ENCODE measurements at places on chromosomes 2 and 18. TPM values are rescaled to one million over a fixed set of nuclear protein-coding genes. Genes with fewer than 3 reads are reported as not detected.

GRCh38 chr2:1432726-1433125 lies 19.5 kb downstream of the TPO start:
- no peak for DNase-seq

The IL18R1 gene
- 5.1 TPM for total RNA-seq

DNA sequence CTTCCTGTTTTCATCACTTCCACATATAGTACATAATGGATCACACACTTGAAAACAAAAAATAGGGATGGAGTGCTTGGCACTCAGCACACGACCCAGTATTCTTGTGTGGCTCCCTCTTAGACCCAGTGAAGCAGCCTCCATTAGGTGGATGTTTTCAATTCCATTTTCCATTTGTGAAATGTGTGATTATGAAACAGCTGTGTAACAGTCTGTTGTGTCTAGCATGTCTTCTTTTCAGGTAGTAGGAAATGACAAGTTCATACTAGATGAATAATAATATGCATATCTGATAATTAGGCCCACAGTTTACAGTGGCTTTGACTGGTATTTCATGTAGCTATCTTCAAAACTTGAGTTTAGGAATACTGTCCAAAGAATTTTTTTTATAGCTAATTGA lies 35.5 kb downstream of the EML6 start:
- DNase-seq, result no peak

DNA sequence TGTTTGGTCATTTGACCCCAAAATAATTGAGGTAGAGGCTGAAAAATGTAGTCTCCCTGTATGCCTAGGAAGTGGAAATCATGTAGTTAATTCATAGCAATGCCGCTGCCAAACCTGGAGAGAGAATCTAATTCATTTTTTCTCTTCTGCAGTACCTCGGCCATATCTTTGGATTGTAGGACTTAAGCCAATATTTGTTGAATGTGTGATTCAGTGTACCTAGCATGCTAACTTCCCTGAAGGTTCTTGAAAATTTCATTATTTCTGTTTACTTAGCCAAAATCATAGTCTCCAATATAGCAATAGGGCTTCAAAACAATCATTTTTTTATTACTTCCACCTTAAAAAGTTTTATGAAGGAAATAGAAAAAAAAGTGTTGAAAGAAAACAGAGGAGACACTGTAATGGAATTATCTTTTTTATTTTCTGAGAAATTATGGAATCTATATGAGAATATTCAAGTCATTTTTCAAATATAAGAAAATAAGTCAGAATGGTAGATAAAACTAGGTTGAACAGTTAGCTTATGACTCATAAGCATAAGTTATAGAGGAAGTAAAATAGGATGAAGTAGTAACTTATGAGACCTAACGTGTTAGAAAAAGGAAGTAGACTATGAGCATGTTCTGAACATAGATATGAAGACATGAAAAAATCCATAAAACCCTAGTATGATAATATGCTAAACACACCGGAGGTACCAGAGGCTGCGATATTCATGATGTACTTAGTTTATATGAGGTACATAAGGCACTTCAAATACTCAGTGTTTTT lies 35.2 kb upstream of the CDH19 start:
- no peak for DNase-seq

- no peak for DNase-seq
These were observed 109.0 kb upstream of the CELF4 start for GRCh38 chr18:37674570-37674969.

DNA sequence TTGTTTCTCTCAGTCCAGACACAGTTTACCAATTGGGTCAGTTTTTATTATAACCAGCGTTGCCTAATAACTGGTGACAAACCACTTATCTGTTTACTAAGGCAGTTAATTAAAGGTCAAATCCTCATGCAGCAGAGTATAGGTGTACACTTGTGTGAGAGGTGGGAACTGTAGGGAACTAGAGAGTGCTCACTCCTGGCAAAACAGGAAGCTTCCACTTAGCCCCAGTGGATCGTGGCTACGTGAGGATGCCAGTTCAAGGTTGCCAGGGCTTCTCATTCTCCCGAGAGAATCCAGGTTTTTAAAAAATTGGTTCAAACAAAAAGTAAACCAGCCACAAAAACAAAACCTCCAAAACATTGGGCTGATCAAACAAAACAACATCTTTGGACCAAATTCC lies 8.1 kb downstream of the CYBRD1 start:
- DNase-seq, result no peak

The BOLL gene
- total RNA-seq, result not detected

GRCh38 chr2:231781798-231782726 lies 980 bp upstream of the PDE6D start:
- no peak for DNase-seq

The ADAM17 gene
- 34.9 TPM for total RNA-seq

DNA sequence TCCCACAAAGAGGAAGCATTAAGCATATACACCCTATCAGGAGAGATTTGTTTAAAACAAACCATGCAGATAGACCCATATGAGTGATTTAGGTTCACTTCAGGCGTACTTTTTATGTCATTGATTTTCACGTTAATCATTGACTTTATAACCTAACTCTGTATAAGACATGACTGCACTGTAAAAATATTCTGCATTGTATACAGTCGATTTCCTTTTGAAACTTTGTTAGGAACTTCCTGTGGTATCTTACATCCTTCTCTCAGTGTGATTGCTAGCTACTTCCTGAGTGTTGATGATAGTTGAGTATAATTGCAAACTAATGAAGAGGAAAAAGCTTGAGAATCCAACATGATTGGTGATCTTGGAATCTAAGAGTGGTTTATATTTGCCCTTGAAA lies 69.4 kb downstream of the XIRP2 start:
- no peak for DNase-seq

GRCh38 chr2:30662268-30663131 lies 144.7 kb downstream of the CAPN13 start:
- no peak for DNase-seq

The HOXD4 gene
- total RNA-seq, result 9.9 TPM

- no peak for DNase-seq
These were observed 1.2 kb downstream of the TMEM237 start for GRCh38 chr2:201642086-201642578.

The ZNF407 gene
- 14.1 TPM for total RNA-seq

The LCT gene
- 0.05 TPM for total RNA-seq

DNA sequence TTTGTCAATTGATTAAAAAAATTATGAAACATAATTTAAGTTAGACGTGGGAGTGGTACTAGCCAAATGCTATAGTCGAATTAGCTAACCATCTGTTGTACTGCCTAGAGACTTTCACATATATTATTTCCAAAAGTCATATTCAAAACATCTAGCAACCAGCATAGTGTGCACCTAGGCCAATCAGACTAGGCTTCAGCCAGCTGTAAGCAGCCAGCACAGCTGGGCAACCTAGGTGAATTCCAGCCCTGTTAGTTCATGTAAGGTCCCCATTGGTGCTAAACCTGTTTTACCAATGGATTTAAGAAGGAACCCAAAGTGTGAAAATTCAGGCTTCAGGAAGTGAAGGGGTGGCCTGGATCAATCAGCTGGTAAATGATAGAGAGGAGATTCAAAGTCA lies 144.3 kb downstream of the BCL2 start:
- no peak for DNase-seq

DNA sequence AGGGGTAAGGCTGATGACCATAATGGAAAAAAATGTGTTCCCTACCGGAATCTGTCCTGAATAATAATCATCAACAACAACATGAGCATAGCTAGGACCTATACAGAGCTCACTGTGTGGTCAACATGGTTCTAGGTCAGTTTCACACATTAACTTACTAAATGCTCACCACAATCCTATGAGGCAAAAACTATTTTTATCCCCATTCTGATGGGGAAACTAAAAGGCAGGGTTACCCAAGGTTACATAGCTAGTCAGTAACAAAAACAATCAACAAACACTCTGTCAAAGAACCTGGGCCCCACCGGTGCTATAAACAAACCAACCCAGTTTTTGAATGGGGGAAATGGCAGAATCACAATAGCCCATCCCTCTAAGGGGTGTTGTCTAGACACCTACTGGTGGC lies 40.1 kb downstream of the AOX1 start:
- DNase-seq, result no peak

DNA sequence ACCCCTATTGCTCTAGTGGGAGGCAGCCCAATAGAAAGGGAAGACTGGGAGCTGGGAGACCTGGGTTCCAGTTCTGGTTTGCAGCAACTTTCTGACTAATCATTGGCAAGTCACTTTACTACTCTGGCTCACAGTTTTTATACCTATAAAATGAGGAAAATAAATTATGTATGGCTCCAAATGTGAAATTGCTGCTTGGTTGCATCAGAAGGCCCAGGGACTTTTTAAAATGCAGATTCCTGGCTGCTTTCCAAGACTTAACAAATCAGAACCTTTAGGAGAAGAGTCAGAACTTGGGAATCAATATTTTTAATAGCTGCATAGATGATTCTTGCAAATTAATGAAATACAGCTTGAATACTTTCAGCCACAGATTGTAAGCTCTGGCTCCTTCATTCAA lies 943.9 kb downstream of the EPHA4 start:
- no peak for DNase-seq

The WDSUB1 gene
- total RNA-seq, result 4.9 TPM

DNA sequence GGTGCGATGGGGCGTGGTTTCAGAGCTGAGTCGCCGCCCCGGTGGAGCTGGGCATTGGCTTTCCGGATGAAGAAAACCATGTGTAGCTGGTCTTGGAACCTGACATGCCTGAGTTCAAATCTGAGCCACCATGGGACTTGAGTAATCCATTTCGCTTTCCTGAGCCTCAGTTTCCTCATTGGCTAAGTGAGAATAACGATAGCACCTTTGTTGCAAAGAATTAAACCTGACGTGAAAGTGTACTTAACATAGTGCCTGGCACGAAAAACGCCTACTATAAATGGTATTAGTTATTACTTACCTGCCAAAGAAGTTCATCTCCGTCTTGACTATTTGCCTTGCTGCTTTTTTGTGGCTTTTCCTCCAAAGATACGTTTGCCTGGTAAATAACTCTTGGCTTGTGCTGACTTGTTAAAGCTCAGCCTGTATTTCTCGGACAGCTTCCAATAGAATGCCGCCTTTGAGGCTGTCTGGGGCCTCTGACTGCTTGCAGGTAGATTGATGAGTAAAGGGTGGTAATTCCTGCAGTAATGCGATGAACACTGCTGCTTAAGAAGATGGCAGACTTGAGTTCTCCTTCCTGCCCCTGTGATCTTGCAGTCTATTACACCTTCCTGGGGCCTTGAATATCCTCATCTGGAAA lies 1.3 kb downstream of the CDCA7 start:
- DNase-seq, result no peak

DNA sequence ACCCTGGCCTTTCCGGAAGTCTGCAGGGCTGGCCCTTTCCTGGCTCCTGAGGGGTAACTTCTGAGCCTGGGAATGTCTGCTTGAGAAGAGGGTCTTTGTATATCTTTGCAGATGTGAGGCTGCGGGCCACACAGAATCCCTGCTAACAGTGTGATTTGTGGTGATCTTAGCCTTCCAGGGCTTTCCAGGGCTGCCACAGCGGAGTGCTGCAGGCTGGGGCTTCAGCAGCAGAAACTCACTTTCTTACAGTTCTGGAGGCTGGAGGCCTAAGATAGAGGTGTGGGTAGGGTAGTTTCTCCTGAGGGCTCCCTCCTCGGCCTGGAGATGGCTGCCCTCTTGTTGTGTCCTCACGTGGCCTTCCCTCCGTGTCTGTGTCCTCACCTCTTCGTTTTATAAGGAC lies 294.7 kb upstream of the HS6ST1 start:
- DNase-seq, result peak; percentile 45

DNA sequence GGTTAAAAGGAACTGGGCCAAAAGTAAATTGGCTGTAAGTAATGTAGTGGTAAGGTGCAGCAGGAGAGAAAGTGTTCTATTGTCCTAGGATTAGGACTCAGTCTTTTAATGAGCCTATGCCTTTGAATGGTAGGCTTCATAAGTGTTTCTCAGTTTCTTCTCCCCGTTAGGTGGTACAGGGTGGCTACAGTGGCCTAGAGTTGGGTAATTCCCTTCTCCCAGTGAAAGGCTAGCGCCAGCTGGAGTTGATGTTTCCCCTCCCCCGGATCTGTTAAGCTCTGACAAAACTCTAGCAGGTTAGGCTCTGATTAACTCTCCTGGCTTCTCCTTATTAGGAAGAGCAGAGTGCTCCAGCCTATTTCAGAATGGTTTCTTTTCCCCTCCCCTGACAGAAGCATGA lies 127.7 kb downstream of the DNAH6 start:
- no peak for DNase-seq

GRCh38 chr2:207784898-207785297 lies 15.2 kb upstream of the FZD5 start:
- no peak for DNase-seq

The MEP1B gene
- not detected for total RNA-seq

- DNase-seq, result no peak
These were observed 143.9 kb downstream of the CAPN13 start for GRCh38 chr2:30663321-30663720.

DNA sequence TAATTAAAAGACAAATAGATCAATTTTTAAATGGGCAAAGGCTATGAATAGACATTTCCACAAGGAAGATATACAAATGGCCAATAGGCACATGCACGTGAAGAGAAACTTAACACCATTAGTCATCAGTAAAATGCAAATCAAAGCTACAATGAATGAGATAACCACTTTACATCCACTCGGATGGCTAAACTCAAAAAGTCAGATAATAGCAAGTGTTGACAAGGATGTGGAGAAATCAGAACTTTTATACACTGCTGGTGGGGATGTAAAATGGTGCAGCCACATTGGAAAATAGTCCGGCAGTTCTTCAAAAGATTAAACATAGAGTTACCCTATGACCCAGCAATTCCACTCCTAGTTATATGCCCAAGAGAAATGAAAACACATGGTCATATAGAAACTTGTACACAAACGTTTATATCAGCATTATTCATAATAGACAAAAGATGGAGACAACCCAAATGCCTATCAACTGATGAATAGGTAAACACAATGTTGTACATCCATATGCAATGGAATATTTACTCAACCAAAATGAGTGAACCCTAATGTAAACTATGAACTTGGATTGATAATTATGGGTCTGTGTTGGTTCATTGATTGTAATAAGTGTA lies 51.1 kb downstream of the SMAD7 start:
- no peak for DNase-seq

GRCh38 chr18:12253663-12254135 lies 462 bp upstream of the CIDEA start:
- DNase-seq, result no peak

GRCh38 chr2:137959166-137959565 lies 5.1 kb upstream of the HNMT start:
- DNase-seq, result no peak

- DNase-seq, result no peak
These were observed 149.4 kb upstream of the KLF7 start for GRCh38 chr2:207315131-207315530.

The IL1B gene
- total RNA-seq, result 1.0 TPM

The STAT4 gene
- total RNA-seq, result 2.5 TPM

The LOXHD1 gene
- total RNA-seq, result 0.38 TPM

The GLI2 gene
- 21.1 TPM for total RNA-seq

The IL1R2 gene
- 27.0 TPM for total RNA-seq

- DNase-seq, result no peak
These were observed 529.1 kb upstream of the HNMT start for GRCh38 chr2:137435162-137435561.

- DNase-seq, result peak; percentile 52
These were observed 233.0 kb downstream of the PIEZO2 start for GRCh38 chr18:10916387-10916786.

- no peak for DNase-seq
These were observed 27.9 kb upstream of the AGFG1 start for GRCh38 chr2:227443889-227444568.

The AQP12A gene
- not detected for total RNA-seq

GRCh38 chr2:85996591-85996990 lies 107.8 kb upstream of the ST3GAL5 start:
- DNase-seq, result no peak

The SPP2 gene
- not detected for total RNA-seq

GRCh38 chr2:47818777-47819176 lies 35.8 kb downstream of the MSH6 start:
- no peak for DNase-seq

The ELOA2 gene
- not detected for total RNA-seq

The TXNDC2 gene
- 0.19 TPM for total RNA-seq

The DES gene
- 6,561 TPM for total RNA-seq
